ENCODE measurements at places on chromosomes 3 and 15. TPM values are rescaled to one million over a fixed set of nuclear protein-coding genes. Genes with fewer than 3 reads are reported as not detected.

DNA sequence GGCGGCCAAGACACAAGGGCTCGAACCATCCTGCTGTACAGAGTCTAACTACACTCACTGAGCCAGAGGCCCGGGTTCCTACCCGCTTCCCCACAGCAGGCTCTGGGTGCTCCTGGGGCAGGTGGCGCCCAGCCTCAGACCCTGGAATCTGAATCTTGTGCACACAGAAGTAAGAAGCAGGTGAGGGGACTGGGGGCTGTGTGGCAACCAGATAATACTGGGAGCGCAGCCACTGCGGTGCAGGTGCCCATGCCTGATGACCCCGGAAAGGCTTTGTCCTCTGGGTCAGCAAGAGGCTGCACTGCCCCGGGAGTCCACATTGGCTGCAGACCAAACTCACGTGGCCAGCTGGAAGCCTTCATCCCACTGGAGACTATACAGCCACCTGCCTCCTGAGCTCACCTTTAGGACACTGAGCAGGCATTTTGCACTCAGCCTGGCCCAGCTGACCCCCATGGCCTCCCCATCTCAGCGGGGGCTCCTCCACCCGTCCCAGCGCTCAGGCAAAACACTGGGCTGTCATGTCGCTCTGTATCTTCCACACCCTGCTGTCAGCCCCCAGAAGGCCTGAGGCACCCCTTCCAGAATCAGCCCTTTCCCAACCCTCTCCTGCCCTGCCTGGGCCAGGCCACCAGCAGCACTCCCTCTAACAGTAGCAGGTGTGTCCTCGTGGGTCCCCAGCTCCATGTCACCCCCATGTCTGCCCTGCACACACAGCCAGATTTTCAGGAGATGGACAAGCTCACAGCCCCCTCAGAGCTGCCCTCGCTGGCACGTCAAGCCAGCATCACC is 101.0 kb upstream of the IQSEC1 start:
- DNase-seq: no peak

- DNase-seq: peak; percentile 40
Measured at GRCh38 chr3:197791892-197792647, 1.0 kb downstream of the LRCH3 start.

DNA sequence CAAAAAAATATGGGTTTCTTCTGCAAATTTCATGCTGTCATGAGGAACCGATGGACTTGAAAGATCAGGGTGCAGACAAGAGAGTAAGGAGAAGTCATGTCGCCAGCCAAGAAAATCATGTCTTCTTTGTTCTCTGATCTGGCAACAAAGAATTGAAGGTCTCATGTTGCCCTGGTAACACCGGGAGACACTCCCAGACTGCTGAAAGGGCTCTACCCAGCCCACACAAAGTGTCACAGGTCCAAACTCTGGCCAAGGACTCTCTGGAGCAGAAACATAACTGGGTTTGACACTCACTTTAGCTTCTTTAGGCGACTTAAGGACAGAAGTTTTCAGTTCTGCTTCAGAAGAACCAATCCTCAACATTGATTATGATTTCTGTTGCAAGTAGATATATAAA is 42.9 kb downstream of the SIDT1 start:
- no peak for DNase-seq

- no peak for DNase-seq
Measured at GRCh38 chr15:52466134-52466701, 62.5 kb downstream of the MYO5A start.

- no peak for DNase-seq
Measured at GRCh38 chr3:96266395-96267190, 547.8 kb upstream of the EPHA6 start.

DNA sequence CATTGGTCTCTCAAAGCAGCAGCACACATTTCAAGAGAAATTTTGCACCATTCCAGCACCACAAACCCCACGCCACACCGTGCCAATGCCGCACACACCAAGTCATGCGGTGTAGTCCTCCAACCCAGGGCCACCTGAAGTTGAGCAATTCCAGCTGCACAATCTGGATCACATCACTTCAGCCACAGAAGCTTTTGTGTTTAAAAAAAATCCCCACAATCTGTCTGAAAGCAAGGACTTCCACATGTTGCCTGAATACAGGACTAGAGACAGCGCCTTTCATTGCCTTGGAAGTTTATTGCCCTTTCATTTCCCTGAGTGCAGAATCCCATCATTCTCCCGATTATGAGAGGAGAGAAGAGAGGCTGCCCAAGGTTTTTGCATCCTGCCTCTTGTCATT is 175.6 kb upstream of the BCL6 start:
- no peak for DNase-seq

- no peak for DNase-seq
Measured at GRCh38 chr15:25717457-25718168, 145.5 kb downstream of the ATP10A start.

- no peak for DNase-seq
Measured at GRCh38 chr3:72665103-72665502, 183.1 kb downstream of the SHQ1 start.

- no peak for DNase-seq
Measured at GRCh38 chr15:59313641-59314332, 58.9 kb downstream of the MYO1E start.

DNA sequence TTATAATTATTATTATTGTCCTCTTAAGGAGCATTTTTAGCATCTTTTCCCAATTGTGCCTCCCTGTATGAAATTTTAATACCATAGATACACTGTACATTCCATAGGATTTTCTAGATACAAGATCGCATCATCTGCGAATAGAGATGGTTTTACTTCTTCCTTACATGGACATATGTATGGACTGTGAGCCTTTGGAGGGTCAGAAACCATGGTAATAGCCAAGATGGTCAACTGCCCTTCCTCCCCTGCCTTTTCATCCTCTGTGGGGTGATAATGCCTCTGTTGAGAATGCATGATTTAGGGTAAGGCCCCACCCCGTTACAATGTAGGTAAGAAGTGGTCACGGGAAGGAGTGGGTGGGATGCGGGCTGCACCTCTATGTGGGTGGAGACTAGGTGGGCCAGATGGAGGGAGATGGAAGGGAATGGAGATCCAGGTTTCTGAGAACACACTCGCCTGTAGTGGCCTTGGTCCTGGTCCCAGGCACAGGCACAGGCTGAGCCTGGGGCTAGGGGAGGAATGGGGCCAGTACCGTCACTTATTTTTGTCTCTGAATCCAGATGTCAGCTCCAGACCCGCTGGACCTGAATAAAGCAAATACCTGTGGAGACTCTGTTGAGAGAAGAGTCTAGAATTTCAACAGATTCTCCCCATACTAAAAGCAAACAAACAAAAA is 31.7 kb downstream of the GOLGA6A start:
- DNase-seq: no peak

DNA sequence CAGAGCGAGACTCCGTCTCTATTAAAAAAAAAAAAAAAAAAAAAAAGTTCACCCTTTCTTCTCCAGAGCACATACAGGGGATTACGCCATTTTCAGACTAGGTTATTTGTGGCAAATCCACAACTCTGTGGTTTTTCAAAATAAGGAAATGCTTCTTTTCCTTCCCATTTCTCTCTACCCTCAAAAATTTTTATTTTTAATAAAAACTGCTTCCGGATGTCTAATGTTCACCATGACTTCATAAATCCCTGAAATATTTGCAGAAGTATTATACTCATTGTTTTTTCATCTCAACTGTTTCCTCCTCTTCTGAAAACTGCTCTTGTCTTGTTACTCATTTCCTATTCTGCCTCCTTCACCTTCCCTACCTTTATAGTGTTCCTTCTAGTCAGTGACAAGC is 45.0 kb upstream of the SLC12A8 start:
- no peak for DNase-seq

Gene ZNF80
- polyA plus RNA-seq: 0.06 TPM

Gene SEMA3B
- polyA plus RNA-seq: 76.3 TPM

Gene CNTN6
- 2.1 TPM for polyA plus RNA-seq

Gene MNS1
- 36.7 TPM for polyA plus RNA-seq

Gene RLBP1
- not detected for polyA plus RNA-seq

Gene SLC2A2
- 17.3 TPM for polyA plus RNA-seq

Data from right renal cortex interstitium (tissue), 3 donors.